SK-N-SH (cell line): ENCODE measurements at places on chromosomes 1 and 21. TPM values are rescaled to one million over a fixed set of nuclear protein-coding genes. Genes with fewer than 3 reads are reported as not detected.

OR2T29 gene
- polyA plus RNA-seq = not detected in 2 replicates

RGS1 gene
- 0.05 and 0.12 TPM in 2 replicates for polyA plus RNA-seq

FCER1A gene
- polyA plus RNA-seq = not detected in 2 replicates

- no peak for DNase-seq
Measured at GRCh38 chr1:107474877-107475612, 334.2 kb downstream of the NTNG1 start.

GRCh38 chr1:29754573-29755375 is 518.5 kb downstream of the PTPRU start:
- DNase-seq = no peak

DNA sequence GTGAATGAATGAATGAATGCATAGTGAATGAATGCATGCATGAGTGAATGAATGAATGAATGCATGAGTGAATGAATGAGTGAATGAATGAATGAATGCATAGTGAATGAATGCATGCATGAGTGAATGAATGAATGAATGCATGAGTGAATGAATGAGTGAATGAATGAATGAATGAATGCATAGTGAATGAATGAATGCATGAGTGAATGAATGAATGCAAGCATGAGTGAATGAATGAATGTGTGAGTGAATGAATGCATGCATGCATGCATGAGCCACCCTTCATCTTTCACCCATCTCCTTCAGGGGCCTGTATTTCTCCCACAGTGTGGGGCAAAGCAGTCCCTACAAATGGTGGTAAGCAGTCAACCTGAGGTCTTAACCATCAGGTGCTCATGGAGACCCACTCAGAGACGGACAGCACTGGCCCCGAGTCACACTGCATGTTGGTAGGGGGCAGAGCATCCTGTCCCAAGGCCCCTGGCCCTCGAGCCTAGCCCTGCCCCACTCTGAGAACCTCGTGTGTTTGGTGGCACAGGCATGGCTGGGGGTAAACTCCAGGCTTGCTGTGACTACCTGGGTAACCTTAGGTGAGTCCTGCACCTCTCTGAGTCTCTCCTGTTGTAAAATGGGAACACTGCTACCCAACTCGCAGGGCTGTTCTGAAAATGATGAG is 28.0 kb upstream of the PAX7 start:
- DNase-seq = no peak

DNA sequence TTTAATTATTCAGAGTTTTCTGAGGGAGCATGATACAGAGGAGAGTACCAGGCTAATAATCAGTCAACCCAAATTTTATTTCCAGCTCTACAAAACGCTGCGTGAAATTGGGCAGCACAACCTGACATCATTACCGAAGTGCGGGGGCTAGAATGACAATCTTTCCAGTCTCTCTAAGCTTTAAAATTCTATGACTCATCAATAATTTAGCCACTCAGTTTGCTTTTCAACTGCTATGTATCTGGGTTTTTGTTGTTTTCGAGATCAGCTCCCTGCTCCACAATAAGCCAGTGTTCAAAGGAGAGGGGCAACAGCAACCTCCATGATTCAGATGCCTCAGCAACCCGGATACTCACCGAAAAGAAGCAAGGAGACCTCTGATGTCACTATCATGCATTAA is 13.9 kb downstream of the SORT1 start:
- no peak for DNase-seq

DNA sequence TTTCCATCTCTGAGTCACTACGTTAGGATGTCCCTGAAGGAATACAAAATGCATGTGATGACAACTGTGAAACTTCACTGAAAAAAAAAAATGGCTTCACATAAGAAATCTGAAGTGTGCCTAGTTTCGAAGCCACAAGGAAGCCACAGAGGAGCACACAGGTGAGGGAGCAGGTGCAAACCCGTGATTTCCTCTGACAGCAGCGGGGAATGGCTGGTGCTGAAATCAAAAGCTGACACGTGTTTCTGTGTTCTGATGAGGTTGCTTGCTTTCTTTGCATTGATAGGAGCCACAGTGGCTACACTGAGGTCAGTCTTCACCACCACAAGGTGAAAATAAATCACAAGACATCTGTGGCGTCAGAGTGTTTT is 105.7 kb upstream of the TLR5 start:
- no peak for DNase-seq

DNA sequence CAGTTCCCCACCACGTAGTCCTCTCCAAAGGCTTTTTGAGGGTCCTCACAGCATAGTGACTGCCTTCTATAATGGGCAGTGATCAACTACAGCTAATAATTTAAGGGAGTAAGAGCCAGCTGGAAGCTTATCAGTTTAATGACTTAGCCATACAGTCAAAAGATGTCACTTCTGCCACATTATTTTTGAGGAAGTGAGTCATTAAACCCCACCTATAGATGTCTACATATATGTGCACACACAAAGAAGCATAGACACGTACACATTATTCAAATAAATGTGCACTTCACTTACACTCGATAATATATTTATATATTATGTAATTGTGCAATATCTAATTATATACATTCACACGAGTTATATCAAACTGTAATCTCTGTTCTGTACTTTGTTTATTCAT is 1704.7 kb downstream of the KCNT2 start:
- no peak for DNase-seq

- DNase-seq = no peak
Measured at GRCh38 chr1:64363616-64364015, 106.3 kb upstream of the CACHD1 start.

DNA sequence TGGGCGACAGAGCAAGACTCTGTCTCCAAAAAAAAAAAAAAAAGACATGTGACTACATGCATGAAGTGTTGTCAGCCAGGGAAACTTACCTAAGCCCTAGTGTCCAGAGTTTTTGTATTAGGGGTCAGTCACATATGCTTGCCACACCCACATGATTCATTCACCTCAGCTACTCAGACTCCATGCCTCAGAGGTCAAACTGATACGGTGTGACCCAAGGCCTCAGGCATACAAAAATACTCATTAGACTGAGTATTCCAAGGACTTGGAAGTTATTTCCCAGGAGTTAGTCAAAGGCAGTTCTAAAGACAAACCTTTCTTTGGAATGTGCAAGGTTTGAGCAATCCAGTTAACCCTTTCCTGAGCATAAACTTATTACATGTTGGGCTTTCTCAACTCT is 6.3 kb upstream of the TRIM33 start:
- no peak for DNase-seq

GRCh38 chr1:25392841-25393240 is 27.8 kb downstream of the RHCE start:
- no peak for DNase-seq

DNA sequence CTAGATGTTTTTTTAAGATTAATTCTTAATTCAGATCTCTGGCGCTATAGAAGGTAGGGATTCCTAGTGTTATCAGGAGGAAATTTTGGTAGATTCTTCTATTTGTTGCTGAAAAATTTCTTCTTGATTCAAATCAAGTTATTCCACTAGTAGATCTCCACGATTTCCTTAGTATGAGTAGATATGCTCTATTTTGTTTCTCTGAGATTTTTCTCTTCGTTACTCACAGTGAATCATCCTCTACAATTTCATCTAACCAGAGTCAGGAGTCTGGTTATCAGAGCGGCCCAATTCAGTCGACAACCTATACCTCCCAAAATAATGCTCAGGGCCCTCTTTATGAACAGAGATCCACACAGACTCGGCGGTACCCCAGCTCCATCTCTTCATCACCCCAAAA is 18.8 kb upstream of the HAX1 start:
- no peak for DNase-seq

DNA sequence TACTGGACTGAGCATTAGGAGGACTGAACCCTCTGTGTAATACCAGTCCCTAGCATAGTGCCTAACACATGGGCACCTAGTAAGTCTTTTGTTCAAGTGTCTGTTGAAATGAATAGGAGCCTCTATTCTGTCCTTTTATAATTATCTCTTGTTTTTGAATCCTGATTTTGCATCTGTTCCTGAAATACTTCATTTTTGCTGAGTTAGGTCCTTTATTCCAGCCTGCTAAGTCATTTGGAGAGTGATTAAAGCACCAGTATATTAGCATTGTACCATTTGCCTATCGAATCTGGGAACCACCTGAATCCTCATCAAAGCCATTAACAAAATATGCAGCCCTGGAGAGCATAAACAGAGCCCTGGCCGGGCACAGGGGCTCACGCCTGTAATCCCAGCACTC is 32.3 kb downstream of the YARS1 start:
- DNase-seq = no peak

DNA sequence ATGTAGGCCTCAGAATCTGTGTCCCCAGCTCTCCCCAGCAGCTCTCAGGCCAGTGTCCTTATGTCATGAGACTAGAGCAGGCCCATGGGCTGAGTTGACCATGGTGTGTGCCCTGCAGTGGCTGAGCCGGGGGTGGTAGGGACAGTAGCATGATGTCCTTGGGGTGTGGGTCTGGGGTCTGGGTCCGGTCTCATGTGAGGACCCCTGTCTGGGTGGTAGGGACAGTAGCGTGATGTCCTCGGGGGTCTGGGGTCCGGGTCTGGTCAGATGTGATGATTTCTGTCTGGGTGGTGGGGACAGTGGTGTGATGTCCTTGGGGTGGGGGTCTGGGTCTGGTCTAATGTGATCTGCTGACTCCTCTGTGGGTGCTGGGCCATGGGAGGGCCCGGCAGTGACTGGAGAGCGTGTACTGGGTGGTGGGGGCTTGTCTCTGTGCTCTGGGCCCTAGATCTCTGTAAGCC is 64.5 kb downstream of the OBSCN start:
- DNase-seq = peak; percentile 25

GRCh38 chr21:38819719-38820159 is 14.0 kb downstream of the ETS2 start:
- no peak for DNase-seq
